ENCODE measurements at places on chromosomes 1 and 21.

DNA sequence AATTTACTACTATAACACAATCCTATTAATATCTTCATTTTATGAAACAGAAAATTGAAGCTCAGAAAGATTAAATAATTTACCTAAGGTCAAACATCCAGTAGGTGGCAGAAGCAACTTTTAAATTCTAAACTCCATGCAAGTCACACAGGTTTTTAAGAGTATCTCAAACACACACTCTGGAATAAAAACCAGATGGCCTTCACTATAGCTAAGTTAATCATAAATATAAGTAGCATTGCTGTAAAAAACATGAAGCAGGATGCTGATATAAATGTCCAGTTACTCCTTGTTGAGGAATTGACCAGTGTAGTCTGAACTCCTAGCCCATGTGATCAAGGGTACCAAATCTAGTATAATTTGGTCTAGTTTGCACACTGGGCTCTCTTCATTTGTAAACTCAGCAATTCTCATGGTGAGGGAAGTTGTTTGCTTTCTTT, 9.4 kb upstream of the FMO3 start:
- no peak for DNase-seq

GRCh38 chr1:173823781-173824314, 625 bp upstream of the DARS2 start:
- no peak for DNase-seq

DNA sequence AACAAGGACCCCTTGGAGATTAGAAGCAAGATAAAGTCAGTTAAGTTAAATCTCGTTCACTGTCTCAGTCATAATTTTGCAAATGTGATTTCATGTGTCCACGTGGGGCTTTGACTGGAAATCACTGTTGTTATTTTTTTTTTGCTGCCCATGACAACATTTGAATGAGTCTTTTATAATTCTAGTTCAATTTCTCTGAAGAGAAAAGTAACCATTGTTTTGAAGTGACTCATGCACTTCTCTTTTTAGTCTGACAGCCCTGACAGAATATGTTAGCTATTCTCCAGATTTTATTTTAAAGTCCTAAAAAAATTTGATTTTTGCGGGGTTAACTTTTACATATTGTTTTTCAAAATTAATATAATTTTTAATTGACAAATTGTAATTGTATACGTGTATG, 30.7 kb upstream of the NLRP3 start:
- no peak for DNase-seq

GRCh38 chr1:172254521-172255222, 165.8 kb upstream of the C1orf105 start:
- no peak for DNase-seq

DNA sequence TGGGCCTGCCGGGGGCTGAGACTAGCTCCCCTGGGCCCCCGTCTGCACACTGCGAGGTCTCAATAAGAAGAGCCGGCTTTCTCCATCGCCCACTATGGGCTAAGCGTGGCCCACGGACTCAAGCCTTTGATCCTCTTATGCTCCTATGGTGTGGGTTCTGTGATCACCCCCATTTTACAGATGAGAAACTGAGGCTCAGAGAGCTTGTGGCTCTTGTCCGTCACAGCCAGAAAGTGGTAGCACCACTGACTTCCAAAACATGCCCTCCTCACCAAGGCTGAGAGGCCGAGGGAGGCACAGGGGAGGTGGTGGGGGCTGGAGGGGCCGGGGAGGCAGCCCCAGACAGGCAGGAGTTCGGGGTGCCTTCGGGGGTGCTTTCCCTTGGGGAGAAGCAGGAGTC, 39.0 kb upstream of the CASZ1 start:
- no peak for DNase-seq

GRCh38 chr1:220407191-220407590, 120.7 kb upstream of the MARK1 start:
- DNase-seq: no peak

- no peak for DNase-seq
Measured at GRCh38 chr1:217673387-217673786, 42.2 kb downstream of the SPATA17 start.

Data from CD4-positive, alpha-beta T cell treated with Interleukin-10 for 1 hour (primary cell).